ENCODE measurements at places on chromosomes 1 and 21.

DNA sequence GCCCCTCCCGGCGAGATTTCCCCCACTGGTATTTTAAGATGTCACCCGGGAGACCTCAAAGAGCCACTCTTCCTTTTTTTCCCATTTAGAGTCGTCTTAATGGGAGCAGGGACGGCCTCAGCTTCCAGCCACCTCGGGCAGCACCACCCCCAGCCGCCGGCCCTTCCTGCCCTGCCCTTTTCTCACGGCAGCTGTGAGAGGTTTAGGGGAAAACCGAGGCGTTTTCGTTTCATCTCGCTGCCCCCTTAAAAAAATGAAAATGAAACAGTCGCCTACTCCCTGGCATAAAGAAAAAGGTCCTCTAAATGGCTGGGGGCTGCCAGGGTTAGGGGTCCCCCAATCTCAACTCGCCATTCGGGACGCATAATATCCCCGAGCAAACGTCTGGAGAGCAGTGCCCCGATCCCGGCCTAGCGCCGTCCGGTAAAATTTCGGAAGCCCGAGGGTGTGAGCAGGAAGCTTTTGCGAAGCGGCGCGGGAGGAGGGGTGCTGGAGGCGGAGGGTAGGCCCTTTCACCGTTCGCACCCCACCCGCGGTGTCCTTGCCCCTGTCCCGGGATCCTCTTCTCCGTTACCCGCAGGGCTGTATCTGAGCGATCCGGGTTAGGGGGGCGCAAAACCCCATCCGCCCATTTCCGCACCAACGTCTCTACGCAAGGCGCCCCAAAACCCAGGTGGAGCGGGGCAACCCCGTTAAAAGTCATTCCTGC, 1.2 kb downstream of the RUNX3 start:
- DNase-seq: peak; percentile 65

DNA sequence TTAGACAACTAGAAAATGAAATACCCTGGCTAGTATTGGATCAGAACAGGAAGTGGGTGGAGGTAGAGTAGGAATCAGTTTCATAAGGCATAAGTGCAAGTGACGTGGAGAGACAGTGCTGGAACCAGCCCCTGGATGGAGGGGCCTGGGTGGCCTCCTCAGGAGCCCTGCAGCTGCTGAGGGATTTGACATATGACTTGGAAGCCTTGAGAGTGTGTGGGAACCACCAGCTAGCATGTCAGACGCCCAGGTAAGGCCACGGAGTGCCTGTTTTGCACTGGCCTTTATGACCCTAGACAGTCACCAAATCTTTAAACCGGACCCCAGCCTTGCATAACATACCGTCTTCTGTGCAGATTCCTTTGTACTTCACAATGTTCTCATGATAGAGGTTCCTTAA, 94.4 kb downstream of the RAVER2 start:
- no peak for DNase-seq

GRCh38 chr1:70840260-70840953, 207.2 kb downstream of the PTGER3 start:
- DNase-seq: no peak

GRCh38 chr21:46635324-46636180, at the start of gene PRMT2:
PRMT2 (plus strand) TSS chr21:46635674; CDS start chr21:46636952, 1,278 bp downstream.
- peak; percentile 97 for DNase-seq

DNA sequence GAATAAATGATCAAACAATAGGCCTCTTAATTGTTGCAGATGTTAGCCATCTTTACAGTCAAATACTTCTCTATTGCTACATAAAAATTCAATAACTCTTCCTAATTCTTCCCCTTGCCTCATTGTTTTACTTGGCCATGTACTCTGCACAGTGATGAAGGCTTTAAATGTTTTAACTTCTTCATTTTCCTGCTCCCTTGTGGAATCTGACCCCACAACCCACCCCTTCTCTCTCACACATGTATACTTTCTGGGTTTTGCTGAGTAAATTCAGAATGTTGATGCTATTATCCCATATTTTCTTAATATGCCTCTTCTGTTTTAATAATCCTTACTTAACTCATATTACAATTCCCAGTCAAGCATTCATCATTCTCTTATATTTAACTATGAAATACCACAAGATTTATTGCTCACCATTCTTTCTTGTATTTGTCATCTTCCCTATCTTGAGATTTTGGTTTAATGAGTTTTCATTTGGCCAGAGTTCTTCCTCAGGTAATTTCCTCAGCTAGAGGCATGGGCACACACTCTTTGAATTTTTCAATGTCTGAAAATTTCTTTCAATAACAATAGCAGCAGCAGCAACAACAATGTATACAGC, 327.8 kb upstream of the USP24 start:
- DNase-seq: no peak

GRCh38 chr1:158255656-158256055, 1.4 kb downstream of the CD1A start:
- no peak for DNase-seq

All from NB4 (cell line).